ENCODE measurements at places on chromosomes 2 and 18.

DNA sequence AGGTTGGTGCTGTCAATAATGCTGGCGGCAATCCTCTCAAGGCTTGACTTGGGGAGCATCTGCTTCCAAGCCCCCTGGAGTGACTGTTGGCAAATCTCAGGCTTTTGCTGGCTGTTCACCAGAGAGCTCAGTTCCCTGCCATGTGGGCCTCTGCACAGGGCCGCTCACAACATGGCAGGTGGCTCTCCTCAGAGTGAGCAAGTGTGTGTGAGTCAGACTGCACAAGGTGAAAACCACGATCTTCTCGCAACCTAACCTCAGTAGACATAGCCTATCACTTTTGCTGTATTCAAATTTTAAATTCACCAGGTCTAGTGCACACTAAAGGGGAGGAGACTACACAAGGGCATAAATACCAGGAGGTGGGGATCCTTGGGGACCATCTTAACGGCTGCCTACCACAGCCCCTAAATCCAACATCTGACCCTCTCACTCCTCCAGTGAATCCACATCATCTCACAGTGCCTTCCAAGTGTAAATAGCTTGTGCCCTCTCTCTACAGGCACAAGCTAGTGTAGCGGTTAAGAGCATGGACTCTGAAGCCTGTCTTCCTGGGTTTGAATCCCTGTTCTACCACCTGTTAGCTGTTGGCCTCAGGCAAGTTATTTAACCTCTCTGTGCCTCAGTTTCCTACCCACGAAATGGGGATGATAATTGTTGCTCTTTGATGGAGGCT lies 187.7 kb upstream of the CXCR4 start:
- DNase-seq = peak; percentile 17

DNA sequence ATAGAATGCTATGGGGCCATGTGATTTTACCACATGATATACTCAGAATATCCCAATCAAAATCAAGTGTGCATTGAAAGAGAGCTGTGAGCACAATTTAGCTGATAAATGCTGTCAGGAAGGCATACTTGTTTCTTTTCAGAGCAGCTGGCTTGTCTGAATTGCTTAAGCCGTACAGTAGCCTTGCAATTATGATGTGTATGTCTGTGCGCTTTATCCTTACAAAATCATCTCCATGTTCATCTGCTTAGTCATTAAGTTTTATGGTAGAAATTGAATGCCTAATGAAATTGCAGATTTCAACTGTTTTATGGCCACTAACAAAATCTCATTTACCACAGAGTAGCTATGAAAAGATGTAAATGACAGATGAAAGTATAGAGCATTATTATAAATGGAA lies 346.0 kb upstream of the DLGAP1 start:
- DNase-seq = no peak

- DNase-seq = no peak
Observed at GRCh38 chr2:208792766-208793165, 386.2 kb downstream of the PTH2R start.

- DNase-seq = peak; percentile 22
Observed at GRCh38 chr2:232438951-232439757, 16.8 kb upstream of the ALPI start.

DNA sequence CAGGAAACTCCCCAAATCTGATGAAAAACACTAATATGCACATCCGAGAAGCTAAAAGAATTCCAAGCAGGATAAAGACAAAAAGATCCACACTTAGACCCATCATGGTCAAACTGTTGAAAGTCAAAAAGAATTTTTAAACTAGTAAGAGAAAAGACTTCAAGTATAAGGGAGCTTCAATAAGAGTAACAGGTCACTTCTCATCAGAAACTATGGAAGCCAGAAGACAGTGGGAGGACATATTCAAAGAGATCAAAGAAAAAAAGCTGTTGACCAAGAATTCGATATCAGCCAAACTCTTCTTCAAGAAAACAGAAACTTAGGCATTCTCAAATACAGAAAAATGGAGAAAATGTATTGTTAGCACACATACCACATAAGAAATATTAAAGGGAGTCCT lies 50.4 kb downstream of the ZC3H8 start:
- DNase-seq = peak; percentile 57

GRCh38 chr18:24267878-24268277 lies 129.0 kb downstream of the CABYR start:
- peak; percentile 12 for DNase-seq

- no peak for DNase-seq
Observed at GRCh38 chr18:28666216-28666615, 489.3 kb upstream of the CDH2 start.

Measured in hematopoietic multipotent progenitor cell treated with erythropoietin and hydrocortisone succinate and interleukin-3 and kit ligand, for 4 days (in vitro differentiated cells).